ENCODE measurements at places on chromosomes 11 and 22.

- DNase-seq, result peak; percentile 38
Observed at GRCh38 chr11:120612513-120613263, 101.1 kb downstream of the GRIK4 start.

DNA sequence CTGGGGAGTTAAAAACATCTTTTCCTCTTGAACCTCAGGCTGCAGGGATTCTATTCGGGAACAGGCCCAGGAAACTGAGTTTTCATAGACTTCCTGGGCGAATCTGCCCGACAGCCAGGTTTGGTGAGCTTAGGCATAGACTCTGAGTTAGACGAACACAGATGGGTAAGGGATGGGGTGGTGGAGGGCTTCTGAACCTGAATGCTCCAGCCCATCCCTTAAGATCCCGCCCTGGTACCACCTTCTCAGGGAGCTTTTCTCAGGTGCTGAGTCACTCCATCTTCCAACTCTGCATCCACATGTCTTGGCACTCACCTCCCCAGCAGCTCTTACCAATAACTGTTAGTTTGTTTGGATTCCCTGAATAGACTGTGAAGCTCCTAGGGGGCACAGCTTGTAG, 37.4 kb downstream of the MICAL2 start:
- no peak for DNase-seq

DNA sequence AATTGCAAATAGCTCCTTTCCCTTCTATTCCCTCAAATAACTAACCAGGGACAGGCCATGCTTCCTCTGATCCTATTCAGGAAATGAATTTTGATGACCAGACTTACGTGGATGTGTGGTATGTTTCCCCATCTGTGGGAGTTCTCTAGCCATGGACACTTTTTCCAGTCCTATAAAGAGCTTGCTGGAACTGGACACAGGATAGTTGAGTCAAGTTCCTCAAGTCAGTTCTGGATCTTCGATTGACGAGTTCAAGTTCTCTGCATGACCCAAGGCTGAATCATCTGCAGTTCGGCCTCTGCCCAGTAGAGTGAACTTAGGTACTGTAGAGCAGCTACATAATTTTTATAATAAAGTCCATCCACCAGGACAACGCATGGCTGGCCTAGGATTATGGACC, 52.7 kb upstream of the CCND1 start:
- peak; percentile 80 for DNase-seq

DNA sequence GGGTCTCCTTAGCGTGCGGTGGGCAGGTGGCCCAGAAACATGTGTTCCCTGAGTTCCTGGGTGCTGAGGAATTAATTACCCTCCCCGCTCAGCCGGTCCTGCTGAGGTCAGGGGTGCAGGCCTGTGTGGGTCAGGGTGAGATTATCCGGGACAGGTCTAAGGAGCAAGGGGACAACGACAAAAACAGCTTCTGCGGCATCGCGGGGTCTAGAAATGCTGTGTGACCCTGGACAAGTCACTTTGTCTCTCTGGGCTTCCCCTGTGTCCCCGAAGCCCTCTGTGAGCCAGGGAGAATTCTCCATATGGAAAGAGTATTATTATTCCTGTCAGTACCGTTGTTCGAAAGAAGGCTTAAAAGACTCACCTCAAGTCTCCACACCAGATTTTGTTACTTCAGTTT, 186.1 kb downstream of the MN1 start:
- DNase-seq, result no peak

DNA sequence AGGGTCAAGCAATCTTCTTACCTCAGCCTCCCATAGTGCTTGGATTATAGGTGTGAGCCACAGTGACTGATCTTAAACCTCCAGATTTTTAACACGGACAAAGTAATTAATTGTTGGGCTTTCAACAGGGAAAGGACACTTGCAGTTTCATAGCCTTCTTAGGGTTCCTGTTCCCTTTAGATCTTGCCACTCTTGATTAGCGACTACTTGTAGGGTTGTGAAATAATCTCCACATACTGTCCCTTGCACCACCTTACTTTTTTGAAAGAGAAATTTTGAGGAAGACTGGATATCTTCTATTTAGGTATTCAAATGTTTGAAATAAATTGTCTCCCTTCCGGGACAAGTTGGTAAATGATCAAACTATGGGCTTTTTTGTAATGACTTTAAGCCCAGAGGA, 7.6 kb downstream of the MS4A4E start:
- no peak for DNase-seq

Data from fibroblast of skin of back (primary cell).